Activated CD4-positive, alpha-beta memory T cell treated with anti-CD3 and anti-CD28 coated beads, Interleukin-2, amount 10 ng/mL, durations not matched to agents 7 days and 5 days (primary cell): ENCODE measurements at places on chromosomes 7 and 10. TPM values are rescaled to one million over a fixed set of nuclear protein-coding genes. Genes with fewer than 3 reads are reported as not detected.

METTL27 gene
- 3.7 TPM for total RNA-seq

BBIP1 gene
- 30.2 TPM for total RNA-seq

DNA sequence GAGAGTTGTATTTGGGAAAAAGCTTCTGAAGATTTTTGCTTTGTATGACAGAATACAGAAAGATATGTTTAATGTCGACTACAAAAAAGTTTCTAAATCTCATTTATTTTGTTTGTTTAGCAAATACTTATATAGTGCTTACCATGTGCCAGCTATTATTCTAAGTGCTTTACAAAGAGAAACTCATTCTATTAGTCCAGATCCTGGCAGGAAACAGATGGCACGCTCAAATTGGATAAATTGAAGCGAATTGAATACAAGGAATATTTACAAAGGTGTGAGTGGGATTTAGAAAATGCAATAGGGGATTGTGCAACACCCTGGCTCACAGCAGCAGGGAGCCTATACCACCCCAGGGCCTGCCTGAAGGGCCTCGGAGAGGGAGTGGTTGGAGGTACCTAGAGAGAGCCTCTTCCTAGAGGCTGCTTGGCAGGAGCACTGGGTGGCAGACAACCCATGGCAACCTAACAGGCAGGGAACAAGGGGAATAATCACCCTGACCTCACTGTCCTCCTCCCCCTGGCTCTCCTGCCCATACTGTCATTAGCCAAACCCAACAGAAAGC is 27.6 kb upstream of the FAM204A start:
- H3K27me3 ChIP-seq: peaks cover 24% of the 10 kb centered on the region
- H3K27ac ChIP-seq: no peak overlapping the region
- no peaks in the 10 kb centered on the region for H3K36me3 ChIP-seq

GRCh38 chr10:126731610-126731990 is 61.1 kb upstream of the C10orf90 start:
- H3K27ac ChIP-seq: no peak overlapping the region
- H3K4me3 ChIP-seq: no peak overlapping the region
- no peaks in the 10 kb centered on the region for H3K36me3 ChIP-seq
- DNase-seq: no peak
- no peaks in the 10 kb centered on the region for H3K27me3 ChIP-seq

DNA sequence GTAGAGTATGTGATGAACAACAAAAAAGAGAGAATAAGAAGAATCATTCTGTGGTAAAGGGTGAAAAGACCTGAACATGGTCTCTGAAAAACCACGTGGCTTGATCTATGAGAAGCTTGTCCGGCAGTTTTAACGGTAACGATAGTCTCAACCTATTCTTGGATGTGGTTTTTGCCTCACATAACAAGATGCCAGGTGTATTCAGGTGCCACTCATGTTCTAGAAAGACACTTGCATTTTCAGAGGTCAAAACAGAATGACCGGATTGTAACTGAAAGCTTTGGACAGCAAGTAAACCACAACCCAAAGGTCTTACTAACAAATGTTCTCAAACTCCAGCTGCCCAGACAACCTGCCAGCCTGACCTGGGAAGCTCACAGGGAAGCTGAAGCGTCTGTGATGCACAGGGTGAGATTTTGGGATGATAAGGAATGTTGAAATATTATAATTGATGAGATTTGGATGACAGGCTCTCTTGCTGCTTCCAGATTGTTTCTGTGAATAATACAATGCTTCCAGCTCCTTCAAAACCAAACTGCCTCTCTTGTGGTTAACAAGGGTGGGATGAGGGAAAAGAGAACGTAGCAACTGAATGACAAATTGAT is 137.4 kb upstream of the GRB10 start:
- peaks cover 2% of the 10 kb centered on the region for H3K27me3 ChIP-seq
- no peak for DNase-seq
- no peak overlapping the region for H3K27ac ChIP-seq
- no peak overlapping the region for H3K4me3 ChIP-seq
- H3K4me1 ChIP-seq: no peaks in the 10 kb centered on the region
